ENCODE measurements at places on chromosomes 7 and 10.

GRCh38 chr10:24269476-24269875 is 60.5 kb downstream of the KIAA1217 start:
- DNase-seq, result no peak

GRCh38 chr7:17304926-17305325 is 6.5 kb downstream of the AHR start:
- DNase-seq, result no peak

DNA sequence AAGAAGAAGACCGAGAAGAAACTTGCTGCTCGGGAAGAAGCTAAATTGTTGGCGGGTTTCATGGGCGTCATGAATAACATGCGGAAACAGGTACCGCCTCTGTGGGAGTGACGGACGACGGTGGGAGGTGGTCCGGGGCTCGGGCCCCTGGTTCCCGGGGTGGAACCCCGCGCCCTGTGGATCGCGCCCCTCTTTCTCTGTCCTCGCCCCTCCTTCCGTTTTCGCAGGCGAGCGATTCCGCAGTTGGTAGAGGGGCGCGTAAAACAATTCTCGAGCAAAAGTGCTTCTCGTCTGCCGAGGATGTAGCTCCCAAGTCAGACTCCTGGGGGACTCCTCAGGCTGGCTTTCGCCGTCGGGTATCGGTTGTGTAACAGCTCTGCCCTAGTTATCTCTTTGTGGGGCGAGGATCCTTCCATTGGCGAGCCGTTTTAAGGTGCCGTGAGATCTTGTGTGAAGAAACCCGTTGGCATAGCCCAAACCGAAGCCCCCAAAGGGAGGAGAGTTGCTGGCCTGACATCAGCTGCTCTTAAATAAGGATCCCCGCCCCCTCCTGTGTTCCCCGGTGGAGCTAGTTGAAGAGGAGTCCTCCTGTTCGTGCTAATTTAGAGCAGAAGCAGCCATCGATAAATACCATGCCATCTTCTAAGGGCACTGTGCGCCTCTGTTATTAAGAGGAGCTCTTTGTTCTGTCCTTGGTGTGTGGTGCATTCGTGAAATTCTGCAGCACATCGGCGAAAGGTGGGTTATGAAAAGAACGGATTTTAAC is 655 bp downstream of the KLHL7 start:
- DNase-seq, result peak; percentile 22

DNA sequence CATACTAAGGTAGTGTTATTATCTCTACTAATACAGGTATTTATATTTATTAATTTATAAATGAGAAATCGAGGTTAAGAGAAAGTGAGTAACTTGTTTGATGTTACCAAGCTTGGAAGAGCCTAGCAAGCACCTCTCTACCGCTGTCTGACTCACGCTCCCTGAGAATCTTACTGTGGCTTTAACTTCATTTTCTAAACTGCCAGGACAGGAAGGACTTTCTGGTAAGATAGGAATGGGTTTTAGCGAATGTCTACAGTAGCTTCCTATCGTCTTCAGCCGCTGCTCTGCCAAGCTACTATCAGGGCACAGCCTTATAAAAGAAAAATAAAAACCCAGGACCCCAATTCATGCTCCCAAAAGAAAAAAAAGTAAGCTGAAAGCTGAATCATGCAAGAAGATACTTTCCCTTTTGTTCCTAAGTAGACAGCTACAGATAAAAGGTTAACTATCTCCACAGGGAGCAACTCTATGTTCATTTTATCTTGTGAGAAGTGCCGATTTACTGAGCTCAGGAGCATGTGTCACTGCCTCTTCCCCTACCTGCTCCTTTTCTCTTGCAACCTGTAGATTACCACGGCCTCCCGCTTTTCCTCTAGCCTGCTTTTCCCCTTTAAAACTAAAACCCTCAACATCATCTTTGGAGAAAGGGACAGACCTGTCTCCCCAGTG is 60.2 kb downstream of the THNSL1 start:
- no peak for DNase-seq

DNA sequence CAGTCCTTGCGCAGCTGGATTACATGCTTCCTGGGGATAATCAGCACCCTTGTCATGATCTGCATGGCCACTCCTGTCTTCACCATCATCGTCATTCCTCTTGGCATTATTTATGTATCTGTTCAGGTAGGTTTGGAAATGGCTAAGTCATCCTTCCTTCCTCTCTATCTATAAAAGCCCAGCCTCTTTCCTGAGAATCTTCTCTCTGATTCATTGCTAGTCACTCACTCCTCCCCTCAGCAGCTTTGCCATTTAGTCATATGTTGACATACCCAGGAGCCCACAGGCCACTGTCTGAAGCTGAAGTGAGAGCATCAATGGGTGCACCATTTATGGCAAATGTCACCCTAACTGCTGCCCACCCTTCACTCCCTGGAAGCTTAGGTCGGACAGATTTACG is 52.0 kb downstream of the ABCC2 start:
- DNase-seq, result no peak

- DNase-seq, result no peak
Measured at GRCh38 chr10:7436490-7437100, 25.8 kb upstream of the SFMBT2 start.

- no peak for DNase-seq
Measured at GRCh38 chr10:99523251-99523773, 9.4 kb upstream of the NKX2-3 start.

GRCh38 chr10:125023255-125023654 is 81.3 kb downstream of the ZRANB1 start:
- no peak for DNase-seq

GRCh38 chr7:158000160-158000559 is 587.5 kb downstream of the PTPRN2 start:
- DNase-seq, result no peak

- DNase-seq, result no peak
Measured at GRCh38 chr7:156656598-156656997, 16.0 kb downstream of the RNF32 start.

DNA sequence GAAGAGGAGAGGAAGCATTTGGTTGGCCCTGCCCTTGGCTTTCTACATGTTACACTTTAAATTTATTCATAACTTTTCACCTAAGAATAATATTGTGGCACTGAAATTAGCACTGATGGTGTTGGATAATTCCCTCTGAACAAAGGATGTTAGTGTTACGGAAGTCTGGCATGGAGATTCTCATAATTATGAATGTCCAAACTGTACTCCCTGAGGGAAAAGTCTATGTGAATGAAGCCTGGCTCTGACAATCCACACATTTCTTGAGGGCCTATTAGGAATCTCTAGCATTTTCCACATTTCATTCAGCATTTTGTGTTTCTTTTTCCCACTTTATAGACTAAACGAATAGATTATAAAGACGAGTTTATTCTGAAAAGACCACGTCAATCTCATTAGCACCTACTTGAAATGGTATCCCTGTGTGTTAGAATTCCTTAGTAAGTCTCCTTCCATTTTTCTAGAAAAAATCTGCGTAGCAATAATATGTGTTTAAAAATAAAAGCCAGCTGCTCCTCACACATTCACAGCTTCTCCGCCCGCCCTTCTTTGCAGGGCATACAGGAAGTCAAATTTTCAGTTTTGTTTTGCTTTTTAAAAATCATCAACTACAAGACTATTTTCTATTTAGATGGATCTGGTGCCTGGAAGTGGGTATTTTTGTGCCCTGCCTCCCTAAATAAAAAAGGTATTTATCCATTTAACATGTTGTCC is 131.8 kb upstream of the PALS2 start:
- no peak for DNase-seq

DNA sequence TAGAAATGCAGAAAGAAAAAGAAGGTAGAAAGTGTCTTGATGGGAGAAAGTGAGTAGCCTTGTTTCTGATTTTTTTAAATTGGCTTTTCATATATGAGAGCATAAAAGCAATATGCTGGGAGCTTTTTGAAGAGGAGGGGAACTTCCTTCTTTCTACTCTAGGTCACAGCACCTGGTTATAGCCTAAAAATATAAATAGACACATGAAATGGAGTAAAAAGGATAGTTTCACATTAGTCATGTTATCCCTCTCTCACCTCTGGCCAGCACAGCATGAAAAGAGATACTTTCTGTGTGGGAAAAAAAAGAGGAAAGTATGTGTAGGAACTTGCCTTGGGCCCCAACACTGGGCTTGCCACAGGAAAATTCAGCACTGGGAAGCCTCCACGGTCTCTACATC is 292.2 kb upstream of the ZWINT start:
- DNase-seq, result no peak

GRCh38 chr10:119596537-119597404 is at the start of gene TIAL1:
TIAL1 (minus strand) TSS chr10:119596964; CDS start chr10:119596465, 499 bp downstream.
- peak; percentile 96 for DNase-seq

- DNase-seq, result no peak
Measured at GRCh38 chr10:94440096-94440495, 37.8 kb downstream of the TBC1D12 start.

GRCh38 chr7:29844559-29844958 is 38.3 kb downstream of the WIPF3 start:
- no peak for DNase-seq

- DNase-seq, result no peak
Measured at GRCh38 chr7:107594961-107595737, 15.1 kb downstream of the BCAP29 start.

DNA sequence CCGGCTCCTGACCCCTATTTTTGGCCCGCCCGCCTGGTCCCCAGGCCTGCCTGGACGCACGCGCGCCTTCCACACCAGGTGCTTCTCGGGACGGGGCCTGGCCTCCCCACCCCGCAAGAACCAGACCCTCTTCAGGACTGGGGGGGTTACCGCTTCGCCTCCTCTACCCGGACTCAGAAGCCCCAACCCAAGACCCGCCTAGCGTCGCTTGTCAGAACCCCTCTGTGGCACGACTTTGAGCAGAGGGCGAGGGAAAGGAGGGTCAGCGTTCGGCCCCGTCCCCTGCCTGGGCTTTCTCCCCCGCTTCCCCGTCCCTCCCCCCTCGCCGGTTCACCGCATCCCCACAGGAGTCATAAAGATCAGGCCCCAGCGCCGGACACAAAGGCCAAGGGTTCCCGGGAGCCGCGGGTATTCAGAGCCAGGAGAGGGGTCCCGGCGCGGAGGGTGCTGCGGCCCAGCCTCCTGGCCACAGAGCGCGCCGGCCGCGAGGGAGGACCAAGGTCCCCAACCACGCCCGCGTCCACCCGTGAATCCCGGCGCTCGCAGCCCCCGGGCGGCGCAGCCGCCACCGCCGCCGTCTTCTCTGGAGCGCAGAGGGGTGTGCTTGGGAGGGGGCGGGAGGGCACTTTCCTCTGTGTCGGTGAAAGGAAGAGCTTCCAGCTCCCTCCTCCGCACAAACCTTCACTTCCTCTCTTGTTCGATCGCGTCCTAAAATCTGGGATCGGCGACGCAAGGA is 351.9 kb downstream of the DNAJB6 start:
- DNase-seq, result no peak

DNA sequence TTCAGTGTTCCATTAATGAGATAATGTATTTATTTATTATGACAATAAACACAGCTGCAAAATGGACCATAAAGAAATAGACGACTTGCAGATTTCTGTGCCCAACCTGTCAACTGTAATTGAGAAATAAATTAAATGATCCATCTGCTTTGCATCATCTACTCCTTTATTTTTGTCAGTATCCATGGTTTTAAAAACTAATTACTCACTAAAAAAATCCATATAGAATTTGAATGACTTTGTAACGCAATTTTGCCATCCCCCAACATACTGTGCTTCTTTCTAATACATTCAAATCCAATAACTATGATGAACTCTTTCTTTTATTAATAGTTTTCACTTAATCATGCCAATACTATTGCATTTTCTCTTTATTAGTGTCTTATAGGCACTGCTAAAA is 388.5 kb upstream of the SORCS1 start:
- no peak for DNase-seq

- DNase-seq, result no peak
Measured at GRCh38 chr10:15652757-15653156, 67.0 kb downstream of the ITGA8 start.

DNA sequence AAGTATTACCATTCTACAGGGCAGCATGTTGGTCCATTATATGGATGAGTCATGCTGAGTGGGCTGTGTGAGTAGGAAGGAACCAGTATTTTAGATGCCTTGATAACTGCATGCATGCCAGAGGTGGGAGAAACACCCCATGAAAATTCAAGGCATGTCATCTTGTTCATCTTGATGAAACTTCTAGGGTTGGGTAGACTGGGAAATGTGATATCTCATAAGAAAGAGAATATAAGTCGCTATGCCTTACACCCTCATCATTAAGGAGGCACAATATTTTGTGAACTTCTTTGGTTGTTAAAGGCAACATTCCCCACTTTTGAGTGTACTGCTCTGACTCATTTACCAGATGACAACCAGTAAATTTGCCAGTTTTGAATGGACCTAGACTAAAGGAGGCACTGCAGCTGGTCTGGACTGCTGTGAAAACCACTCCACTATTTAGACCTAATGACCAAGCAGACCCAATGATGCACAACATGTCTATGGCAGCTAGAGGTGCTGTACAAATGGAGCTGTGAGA is 48.0 kb downstream of the ZNF365 start:
- DNase-seq, result no peak

GRCh38 chr7:129084801-129085551 is 30.1 kb upstream of the TNPO3 start:
- no peak for DNase-seq

DNA sequence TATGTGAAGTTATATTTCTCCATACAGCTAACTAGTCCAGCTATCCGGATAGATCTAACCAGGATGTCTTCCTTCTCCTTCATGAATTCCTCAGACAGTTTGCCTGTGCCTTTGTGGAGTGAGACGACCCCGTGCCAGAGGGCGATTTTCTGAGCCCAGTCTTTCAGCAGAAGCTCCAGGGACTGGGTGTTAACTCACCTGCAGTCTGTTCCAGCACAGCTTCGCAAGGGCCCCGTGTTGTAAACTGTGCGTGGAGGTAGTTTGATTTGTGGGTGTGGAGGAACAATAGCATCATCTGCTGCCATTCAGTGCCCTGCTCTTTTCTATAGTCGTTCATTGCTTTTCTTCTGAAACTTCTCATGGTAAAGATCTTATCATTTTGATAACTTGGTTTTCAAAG is 103.8 kb downstream of the INPP5A start:
- no peak for DNase-seq

DNA sequence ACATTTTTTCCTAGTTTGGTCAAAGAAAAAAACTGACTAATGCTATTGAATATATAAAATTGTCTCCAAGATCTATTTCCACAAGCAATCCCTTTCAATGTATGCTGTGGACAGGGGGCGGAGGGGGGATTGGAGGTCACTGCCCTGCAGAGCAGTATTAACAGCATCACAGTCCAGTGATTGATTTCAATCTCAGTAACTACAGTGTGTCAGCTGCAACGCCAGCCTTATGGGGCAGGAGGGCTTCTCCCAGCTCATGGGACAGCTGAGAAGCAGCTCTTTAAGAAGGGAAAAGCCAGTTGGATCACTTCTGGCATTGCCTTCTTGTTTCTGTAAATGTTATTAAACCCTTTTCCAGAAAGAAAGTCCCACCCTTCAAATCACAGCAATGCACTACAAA is 65.0 kb downstream of the RAPGEF5 start:
- no peak for DNase-seq

DNA sequence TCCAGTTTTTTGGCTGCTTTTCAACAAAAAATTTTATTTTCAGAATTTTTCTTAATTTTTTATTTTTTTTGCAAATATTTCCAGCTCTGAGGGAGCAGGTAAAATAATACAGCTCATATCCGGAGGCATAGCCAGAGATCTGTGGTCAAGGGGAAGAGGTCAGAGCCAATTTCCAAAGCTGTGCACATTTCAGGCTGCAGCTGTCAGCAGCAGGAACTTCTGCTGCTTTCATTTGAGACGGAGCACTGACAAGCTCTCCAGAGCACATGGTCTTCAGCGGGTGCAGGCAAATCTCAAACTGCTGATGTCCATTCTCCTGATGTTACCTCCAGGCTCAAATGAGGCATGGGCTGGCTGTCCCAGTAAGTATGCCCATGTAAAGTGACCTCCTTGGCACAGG is 31.1 kb downstream of the SLC26A4 start:
- DNase-seq, result no peak
